ENCODE measurements at places on chromosomes 16 and 17. TPM values are rescaled to one million over a fixed set of nuclear protein-coding genes. Genes with fewer than 3 reads are reported as not detected.

GRCh38 chr16:47568351-47568750, 107.2 kb downstream of the PHKB start:
- DNase-seq, result no peak

GRCh38 chr17:37338847-37339246, 36.9 kb upstream of the C17orf78 start:
- no peak for DNase-seq

DNA sequence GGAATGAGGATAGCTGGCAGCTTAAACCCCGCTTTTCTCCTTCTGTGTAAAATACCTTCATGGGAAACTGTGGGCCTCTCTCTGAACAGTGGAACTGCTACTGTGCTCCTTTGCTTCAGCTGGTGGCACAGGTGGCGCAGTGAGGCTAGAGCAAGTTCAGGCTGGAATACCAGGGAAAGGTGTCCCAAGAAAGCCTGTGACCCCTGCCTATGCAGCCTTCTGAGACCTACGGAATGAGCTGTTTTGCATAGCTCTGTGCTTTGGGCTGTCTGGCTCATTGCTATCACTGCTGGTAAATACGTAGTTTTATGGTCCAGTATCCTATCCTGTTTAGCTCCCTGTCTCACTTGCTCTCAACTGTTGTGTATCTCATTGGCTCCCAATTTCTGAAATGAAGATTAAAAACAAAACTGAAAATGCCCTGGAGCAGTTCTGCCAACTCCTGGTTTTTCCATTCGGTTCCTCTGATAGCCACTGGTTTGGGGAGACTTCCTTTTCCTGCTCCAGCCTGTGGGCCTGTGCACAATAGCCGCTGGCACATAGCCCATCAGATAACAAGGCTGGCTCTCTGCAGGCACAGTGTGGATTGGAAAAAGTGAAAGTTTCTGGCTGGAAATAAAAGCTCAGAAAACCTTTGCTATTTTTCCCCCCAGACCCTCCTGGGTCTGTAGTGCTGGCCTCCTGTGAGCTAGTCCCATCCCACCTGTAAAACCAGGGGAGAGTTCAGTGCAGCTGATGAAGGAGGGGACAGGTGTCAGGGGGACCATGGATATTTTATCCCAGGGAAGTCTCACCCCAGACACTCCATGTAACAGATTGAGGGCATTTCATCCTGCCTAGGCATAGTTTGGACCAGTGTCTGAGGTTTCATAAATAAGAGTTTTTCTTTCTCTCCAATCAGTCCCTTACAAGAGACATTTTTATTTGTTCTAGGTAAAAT, 24.0 kb downstream of the LIMD2 start:
- DNase-seq, result peak; percentile 89

GRCh38 chr17:61583242-61583641, 7.8 kb downstream of the NACA2 start:
- no peak for DNase-seq

Gene SYT17
- 1.4 TPM for total RNA-seq

Gene FKBP10
- 33.0 TPM for total RNA-seq

Gene ACSM2A
- not detected for total RNA-seq
